ENCODE measurements at places on chromosomes 4 and X.

DNA sequence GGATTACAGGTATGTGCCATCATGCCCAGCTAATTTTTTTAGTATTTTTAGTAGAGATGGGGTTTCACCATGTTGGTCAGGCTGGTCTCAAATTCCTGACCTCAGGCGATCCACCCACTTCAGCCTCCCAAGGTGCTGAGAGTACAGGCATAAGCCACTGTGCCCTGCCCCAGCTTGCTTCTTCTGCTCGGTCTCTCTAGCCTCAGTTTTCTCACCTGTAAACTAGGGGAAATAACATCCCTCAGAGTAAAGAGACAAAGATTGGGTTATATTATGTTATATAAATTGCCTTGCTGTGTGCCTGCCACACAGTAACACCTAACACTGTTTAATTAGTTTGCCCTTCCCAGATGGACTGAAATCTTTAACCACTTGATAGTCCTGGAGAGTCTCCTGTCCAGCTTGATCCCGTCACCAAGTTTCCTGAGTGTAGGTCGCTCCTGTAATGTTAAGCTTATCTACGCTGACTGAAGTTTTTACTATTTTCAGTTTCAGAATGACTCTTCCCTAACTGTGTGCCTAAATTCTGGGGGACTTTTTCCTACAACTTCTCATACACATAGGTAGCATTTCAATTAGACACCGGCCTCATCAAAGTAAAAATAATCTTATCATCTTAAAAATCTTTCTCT is 412.7 kb upstream of the TENM3 start:
- no peak for DNase-seq
- no peaks in the 10 kb centered on the region for H3K27me3 ChIP-seq
- H3K4me1 ChIP-seq = no peaks in the 10 kb centered on the region
- no peak overlapping the region for H3K4me3 ChIP-seq
- no peaks in the 10 kb centered on the region for H3K36me3 ChIP-seq

- H3K27ac ChIP-seq = no peak overlapping the region
- H3K4me3 ChIP-seq = no peak overlapping the region
- no peaks in the 10 kb centered on the region for H3K36me3 ChIP-seq
- H3K27me3 ChIP-seq = no peaks in the 10 kb centered on the region
- no peaks in the 10 kb centered on the region for H3K4me1 ChIP-seq
- no peak for DNase-seq
Measured at GRCh38 chr4:81757691-81758090, 286.0 kb upstream of the RASGEF1B start.

DNA sequence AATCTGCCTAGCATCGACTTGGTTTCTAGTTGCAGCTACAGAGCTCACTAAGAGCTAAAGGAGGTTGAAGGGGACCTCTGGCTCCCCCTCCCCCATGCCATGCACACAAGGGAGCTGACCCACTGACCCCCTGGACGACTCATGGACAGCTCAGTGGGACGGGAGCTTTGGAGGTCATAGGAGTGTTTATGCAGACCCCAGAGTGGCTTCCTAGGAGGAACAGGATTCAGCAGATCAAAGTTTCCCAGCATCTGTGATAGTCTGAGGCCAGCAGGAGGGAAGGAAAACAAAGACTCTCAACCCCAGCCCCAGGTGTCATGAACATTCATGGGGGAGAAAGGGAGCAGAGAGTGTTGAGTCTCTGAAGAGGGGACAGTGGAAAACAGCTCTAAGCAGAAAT is 104.4 kb downstream of the ARSF start:
- DNase-seq = no peak
- H3K4me1 ChIP-seq = no peaks in the 10 kb centered on the region
- no peaks in the 10 kb centered on the region for H3K36me3 ChIP-seq
- H3K27ac ChIP-seq = no peak overlapping the region

DNA sequence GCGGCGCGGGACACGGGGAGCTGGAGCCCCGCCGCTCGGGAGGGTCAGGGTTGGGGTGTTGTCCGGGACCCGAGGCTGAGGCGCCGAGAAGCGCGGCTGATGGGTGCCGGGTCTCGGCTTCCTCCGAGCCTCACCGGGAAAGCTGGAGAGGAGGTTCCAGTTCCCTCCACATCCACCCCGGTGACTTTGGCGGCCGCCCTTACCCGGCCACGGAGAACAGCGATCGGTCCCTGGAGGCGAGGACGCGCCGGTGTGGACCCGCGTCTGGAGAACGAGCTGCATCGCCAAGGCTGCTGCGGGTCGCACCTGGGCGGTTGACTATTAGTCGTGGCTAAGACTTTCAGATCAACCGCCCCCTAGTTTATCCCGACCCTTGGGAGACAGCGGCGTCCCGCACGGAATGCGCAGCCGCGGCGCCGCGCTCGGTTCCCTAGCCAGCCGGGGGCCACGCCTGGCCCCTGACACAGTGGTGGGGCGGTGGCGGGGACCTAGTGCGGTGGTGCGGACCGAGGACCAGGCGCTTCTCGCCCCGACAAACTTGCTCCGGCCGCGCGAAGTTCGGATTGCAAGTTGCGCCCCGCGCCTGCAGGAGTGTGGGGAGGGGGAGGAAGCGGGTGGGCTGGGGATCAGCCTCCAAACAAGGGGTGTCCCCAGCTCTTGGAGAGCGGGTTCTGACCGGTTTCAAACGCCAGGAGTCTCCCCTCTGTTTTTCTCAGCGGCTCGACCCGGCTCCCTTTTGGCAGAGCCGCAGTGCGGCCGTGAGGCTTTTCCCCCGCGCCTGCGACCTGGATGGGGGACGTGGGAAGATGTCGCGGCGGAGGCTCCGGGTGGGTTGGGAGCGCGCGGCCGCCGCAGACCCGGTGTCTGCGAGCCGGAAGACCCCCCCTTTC is 568 bp downstream of the FHDC1 start:
- peak; percentile 46 for DNase-seq
- peaks cover 5% of the 10 kb centered on the region for H3K4me1 ChIP-seq
- no peaks in the 10 kb centered on the region for H3K36me3 ChIP-seq
- peak overlapping the region; percentile 59 for H3K4me3 ChIP-seq
- H3K27me3 ChIP-seq = no peaks in the 10 kb centered on the region

GRCh38 chr4:57113870-57114269 is 3.7 kb upstream of the IGFBP7 start:
- H3K27ac ChIP-seq = no peak overlapping the region
- H3K27me3 ChIP-seq = no peaks in the 10 kb centered on the region
- H3K36me3 ChIP-seq = no peaks in the 10 kb centered on the region

DNA sequence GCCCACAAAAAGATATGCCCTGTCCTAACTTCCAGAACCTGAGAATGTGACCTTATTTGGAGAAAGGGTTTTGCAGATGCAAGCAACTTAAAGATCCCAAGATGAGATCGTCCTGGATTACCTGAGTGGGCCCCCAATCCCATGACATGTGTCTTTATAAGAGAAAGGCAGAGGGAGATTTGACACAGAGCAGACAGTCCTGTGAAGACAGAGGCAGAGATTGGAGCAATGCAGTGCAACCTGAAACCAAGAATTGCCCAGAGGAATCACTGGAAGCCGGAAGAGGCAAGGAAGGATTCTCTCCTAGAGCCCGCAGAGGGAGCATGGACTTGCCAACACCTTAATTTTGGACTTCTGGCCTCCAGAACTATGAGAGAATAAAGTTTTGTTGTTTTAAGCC is 171.5 kb downstream of the SMIM20 start:
- no peaks in the 10 kb centered on the region for H3K27me3 ChIP-seq
- DNase-seq = no peak
- no peak overlapping the region for H3K27ac ChIP-seq
- no peaks in the 10 kb centered on the region for H3K4me1 ChIP-seq
- no peak overlapping the region for H3K4me3 ChIP-seq

DNA sequence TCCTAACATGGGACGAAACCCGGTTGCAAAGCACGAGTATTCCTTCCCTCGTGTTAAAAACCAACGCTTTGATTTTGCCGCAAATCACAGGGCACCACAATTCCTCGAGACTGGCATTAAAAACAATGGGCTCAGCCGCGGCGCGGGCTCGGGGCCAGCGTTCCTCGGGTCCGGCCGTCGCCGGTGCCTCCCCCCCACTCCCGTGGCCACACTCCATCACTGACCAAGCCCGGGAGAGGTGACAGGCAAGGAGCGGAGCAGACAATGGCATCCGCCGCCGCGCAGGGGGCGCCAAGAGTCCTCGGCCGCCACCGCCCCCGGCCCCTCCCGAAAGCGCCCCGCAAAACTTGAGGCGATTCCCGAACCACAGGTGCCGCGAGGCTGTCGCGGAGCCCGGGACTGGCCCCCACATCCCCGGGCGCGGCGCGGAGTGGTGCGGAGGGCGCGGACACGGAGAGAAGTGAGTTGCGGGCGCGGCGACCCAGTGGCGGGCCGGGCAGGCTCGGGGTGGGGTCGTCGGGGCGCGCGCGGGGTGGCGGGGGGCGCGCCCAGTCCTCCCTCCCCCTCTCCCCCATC is 445 bp downstream of the AP1S2 start:
- DNase-seq = peak; percentile 49
- no peaks in the 10 kb centered on the region for H3K27me3 ChIP-seq
- H3K4me3 ChIP-seq = peak overlapping the region; percentile 65
- no peaks in the 10 kb centered on the region for H3K36me3 ChIP-seq
- H3K4me1 ChIP-seq = peaks cover 2% of the 10 kb centered on the region

DNA sequence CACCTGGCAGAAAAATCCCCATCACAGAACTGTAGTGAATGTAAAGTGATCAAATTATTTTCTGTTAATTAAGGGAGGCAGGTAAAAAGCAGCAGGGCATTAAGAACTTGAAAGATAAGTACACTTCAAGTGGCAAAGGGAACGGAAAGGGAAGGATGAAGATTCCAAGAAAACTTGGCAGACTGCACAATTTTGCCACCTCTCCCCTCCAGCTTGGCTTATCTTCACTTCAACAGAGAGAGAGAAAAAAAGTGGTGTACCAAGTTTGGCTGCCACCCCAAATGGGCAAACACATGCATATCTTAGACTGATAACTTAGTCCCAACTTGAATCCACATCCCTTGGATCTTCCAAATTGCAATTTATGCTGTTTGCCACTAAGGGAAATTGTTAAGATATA is 598.1 kb upstream of the ACTRT1 start:
- H3K27me3 ChIP-seq = no peaks in the 10 kb centered on the region
- no peaks in the 10 kb centered on the region for H3K4me1 ChIP-seq

GRCh38 chr4:16464651-16465050 is 238.4 kb upstream of the TAPT1 start:
- no peak for DNase-seq
- no peak overlapping the region for H3K27ac ChIP-seq
- H3K4me1 ChIP-seq = no peaks in the 10 kb centered on the region
- no peaks in the 10 kb centered on the region for H3K36me3 ChIP-seq
- H3K27me3 ChIP-seq = no peaks in the 10 kb centered on the region

GRCh38 chr4:53590187-53590586 is 1.1 kb downstream of the LNX1 start:
- H3K36me3 ChIP-seq = no peaks in the 10 kb centered on the region
- no peak overlapping the region for H3K27ac ChIP-seq
- no peak for DNase-seq
- peaks cover 2% of the 10 kb centered on the region for H3K4me1 ChIP-seq
- H3K27me3 ChIP-seq = no peaks in the 10 kb centered on the region
- H3K4me3 ChIP-seq = no peak overlapping the region

DNA sequence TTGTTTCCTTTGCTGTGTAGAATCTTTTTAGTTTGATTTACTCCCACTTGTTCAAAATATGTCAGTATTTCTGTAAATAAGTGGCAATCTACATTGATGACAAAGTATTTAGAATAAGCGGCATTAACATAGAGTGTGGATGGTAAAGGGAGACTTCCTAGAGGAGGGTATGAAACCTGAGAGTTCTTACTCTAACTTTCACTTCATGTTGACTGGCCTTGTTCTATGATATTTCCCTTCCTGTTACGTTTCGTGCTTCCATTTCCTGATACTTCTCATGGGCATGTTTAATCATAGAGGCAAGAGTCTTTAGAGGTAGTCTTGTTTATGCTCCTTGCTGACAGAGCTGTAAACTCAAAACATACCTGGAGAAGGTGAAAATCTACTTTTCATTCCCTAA is 408.9 kb downstream of the GLUD2 start:
- no peaks in the 10 kb centered on the region for H3K36me3 ChIP-seq
- no peaks in the 10 kb centered on the region for H3K27me3 ChIP-seq
- H3K27ac ChIP-seq = no peak overlapping the region
- no peaks in the 10 kb centered on the region for H3K4me1 ChIP-seq
- H3K4me3 ChIP-seq = no peak overlapping the region

DNA sequence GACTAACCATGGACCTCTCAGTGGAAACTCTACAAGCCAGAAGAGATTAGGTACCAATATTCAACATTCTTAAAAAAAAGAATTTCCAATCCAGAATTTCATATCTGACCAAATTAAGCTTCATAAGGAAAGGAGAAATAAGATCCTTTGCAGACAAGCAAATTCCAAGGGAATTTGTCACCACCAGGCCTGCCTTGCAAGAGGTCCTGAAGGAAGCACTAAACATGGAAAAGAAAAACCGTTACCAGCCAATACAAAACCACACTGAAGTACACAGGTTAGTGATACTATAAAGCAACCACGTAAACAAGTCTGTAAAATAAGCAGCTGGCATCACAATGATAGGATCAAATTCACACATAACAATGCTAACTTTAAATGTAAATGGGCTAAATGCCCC is 156.6 kb downstream of the FAM13A start:
- no peak for DNase-seq
- H3K36me3 ChIP-seq = no peaks in the 10 kb centered on the region
- no peak overlapping the region for H3K27ac ChIP-seq
- no peaks in the 10 kb centered on the region for H3K27me3 ChIP-seq
- no peaks in the 10 kb centered on the region for H3K4me1 ChIP-seq
- no peak overlapping the region for H3K4me3 ChIP-seq

GRCh38 chrX:111168314-111168713 is 72.3 kb downstream of the PAK3 start:
- H3K27me3 ChIP-seq = no peaks in the 10 kb centered on the region
- H3K4me1 ChIP-seq = no peaks in the 10 kb centered on the region
- no peaks in the 10 kb centered on the region for H3K36me3 ChIP-seq
- no peak overlapping the region for H3K4me3 ChIP-seq
- no peak overlapping the region for H3K27ac ChIP-seq

GRCh38 chrX:38327775-38328081 is 419 bp upstream of the RPGR start:
- no peaks in the 10 kb centered on the region for H3K27me3 ChIP-seq
- peak overlapping the region; percentile 62 for H3K4me3 ChIP-seq
- no peaks in the 10 kb centered on the region for H3K36me3 ChIP-seq
- DNase-seq = no peak
- H3K27ac ChIP-seq = peak overlapping the region; percentile 68

GRCh38 chr4:40769266-40769665 is 19.5 kb downstream of the NSUN7 start:
- H3K27me3 ChIP-seq = no peaks in the 10 kb centered on the region
- no peaks in the 10 kb centered on the region for H3K36me3 ChIP-seq
- H3K27ac ChIP-seq = no peak overlapping the region
- H3K4me1 ChIP-seq = no peaks in the 10 kb centered on the region
- DNase-seq = no peak

GRCh38 chr4:134201216-134202161 is at the start of gene PABPC4L:
Gene PABPC4L (minus strand): TSS chr4:134201789. CDS start chr4:134201019, 770 bp downstream.
- H3K27me3 ChIP-seq = no peaks in the 10 kb centered on the region
- no peaks in the 10 kb centered on the region for H3K36me3 ChIP-seq
- peak; percentile 63 for DNase-seq
- peak within 1 kb of the TSS; percentile 68 for H3K27ac ChIP-seq
- H3K4me1 ChIP-seq = peaks cover 8% of the 10 kb centered on the region

- no peak overlapping the region for H3K4me3 ChIP-seq
- H3K36me3 ChIP-seq = no peaks in the 10 kb centered on the region
Measured at GRCh38 chrX:19670854-19671620, 155.7 kb upstream of the MAP3K15 start.

GRCh38 chrX:100864657-100865391 is 9.3 kb downstream of the NOX1 start:
- H3K36me3 ChIP-seq = no peaks in the 10 kb centered on the region
- H3K27me3 ChIP-seq = no peaks in the 10 kb centered on the region
- no peak overlapping the region for H3K27ac ChIP-seq
- no peak for DNase-seq
- H3K4me3 ChIP-seq = no peak overlapping the region
- H3K4me1 ChIP-seq = no peaks in the 10 kb centered on the region

GRCh38 chr4:86560447-86560846 is 33.7 kb upstream of the PTPN13 start:
- no peaks in the 10 kb centered on the region for H3K27me3 ChIP-seq
- no peak for DNase-seq
- H3K4me1 ChIP-seq = no peaks in the 10 kb centered on the region
- H3K4me3 ChIP-seq = no peak overlapping the region
- H3K36me3 ChIP-seq = no peaks in the 10 kb centered on the region

Measured in ovary (tissue), 10 donors.